Tibial nerve (tissue), 4 donors: ENCODE measurements at places on chromosomes 2 and 18. TPM values are rescaled to one million over a fixed set of nuclear protein-coding genes. Genes with fewer than 3 reads are reported as not detected.

The MPP4 gene
- 0.22 TPM for total RNA-seq

The KCNS3 gene
- total RNA-seq, result 12.2 TPM

The INPP1 gene
- total RNA-seq, result 16.2 TPM

The RNU2-63P gene
- not detected for total RNA-seq

GRCh38 chr2:151810489-151810888 is 17.7 kb downstream of the ARL5A start:
- DNase-seq, result no peak

DNA sequence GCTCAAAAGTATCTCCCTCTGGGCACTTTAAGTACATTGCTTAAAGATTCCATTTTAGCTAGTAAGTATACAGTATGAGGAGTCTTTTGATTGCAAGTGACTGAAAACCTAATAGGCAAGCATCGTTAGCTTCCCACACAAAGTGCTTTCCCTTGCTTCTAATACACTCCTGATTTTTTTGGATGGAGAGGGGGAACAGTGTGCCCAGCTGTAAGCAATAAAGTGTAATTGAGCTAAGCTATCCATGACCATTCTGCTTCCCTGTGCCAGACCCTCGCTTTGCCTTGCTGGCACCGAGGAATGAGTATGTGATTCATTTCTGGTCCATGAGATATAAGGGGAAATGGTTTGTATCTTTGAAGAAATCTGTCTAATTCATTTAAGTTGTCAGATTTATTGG is 3.8 kb upstream of the ZNF24 start:
- no peak for DNase-seq

- DNase-seq, result no peak
Observed at GRCh38 chr18:74534150-74534969, at the start of gene CNDP1. Gene CNDP1, plus strand, starts transcription at chr18:74534500. Its CDS starts 168 bp downstream, at chr18:74534668.

DNA sequence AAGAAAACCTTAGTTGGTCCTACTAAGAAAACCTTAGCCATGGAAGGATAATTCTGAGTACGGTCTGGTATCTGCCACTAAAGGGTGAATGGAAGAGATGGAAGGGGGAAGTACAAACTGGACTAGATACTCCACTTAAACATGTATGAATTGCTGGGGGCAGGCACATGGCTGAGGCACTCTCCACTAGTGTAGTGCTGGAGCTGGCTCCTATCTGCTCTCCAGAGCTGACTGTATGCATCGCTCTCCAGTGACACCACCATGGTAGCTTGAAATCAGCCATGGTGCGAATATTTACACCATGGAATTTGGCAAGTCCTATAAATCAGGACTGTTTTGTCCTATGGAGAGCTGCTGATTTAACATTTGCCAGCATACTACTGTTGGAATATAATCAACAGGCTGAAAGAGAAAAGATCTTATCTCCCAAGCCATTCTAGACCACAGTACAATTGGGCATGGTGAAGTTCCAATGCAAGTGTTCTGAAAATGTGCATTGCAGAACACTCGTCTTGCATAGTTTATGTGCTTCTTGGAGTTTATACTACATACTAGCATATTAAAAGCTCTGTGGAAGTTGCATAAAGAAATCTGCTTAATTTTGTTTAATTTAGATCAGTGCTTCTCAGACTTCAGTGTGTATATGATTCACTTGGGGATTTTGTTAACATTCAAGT is 277.4 kb downstream of the TDRD15 start:
- no peak for DNase-seq

- DNase-seq, result no peak
Observed at GRCh38 chr2:134199123-134199522, 54.7 kb upstream of the MGAT5 start.

GRCh38 chr2:127397568-127398238 is 9.9 kb upstream of the MAP3K2 start:
- no peak for DNase-seq

- no peak for DNase-seq
Observed at GRCh38 chr2:207137596-207138337, 28.0 kb downstream of the KLF7 start.

- no peak for DNase-seq
Observed at GRCh38 chr2:20069756-20070155, 18.3 kb upstream of the LAPTM4A start.
